ENCODE measurements at places on chromosomes 16 and 17.

GRCh38 chr16:85569615-85570212 lies 43.4 kb upstream of the GSE1 start:
- no peak for DNase-seq

- DNase-seq: no peak
Measured at GRCh38 chr17:10216213-10216938, 18.0 kb upstream of the GAS7 start.

DNA sequence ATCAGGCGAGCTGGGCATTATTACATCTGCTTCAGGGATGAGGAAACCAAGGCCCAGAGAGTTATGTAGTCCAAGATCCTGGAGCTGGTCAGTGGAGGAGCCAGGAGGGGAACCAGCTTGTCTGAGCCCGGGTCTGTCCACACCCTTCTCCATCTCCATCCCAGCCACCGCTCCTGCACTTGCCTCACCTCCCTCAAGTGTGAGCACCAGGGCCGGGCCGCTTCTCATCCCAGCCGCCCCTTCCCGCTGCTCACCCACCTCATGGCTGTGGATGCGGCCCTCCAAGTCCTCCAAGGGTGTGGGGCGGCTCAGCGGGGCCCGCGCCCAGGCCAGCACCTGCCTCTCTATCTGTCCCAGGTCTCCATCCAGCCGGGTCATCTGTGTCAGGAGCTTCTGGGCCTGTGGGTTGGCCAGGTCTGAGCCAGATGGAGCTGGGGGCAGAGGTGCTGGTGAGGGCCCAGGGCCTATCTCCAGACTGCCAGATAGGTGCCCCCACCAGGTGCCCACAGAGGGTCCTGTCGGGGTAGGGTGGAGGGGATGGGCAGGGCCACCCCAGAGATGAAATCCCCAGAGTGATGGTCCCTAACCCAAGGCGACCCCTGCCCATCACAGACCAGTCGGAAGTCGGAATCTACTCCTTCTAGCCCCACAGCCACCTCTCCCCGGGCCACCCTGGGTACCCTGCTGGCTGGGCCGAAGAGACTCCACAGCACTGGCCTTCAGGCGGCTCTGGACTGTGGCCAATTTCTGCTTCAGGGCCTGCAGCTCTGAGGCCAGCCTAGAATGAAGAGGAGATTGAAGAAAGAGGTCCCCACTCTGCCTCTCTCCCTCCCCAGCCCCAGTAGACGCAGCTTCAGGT lies 9.4 kb downstream of the EVPL start:
- no peak for DNase-seq

- no peak for DNase-seq
Measured at GRCh38 chr17:32285746-32286517, 20.3 kb downstream of the RHBDL3 start.

Measured in sigmoid colon (tissue), 7 donors.